Epithelial cell of proximal tubule (primary cell): ENCODE measurements at places on chromosomes 11 and 22. TPM values are rescaled to one million over a fixed set of nuclear protein-coding genes. Genes with fewer than 3 reads are reported as not detected.

DNA sequence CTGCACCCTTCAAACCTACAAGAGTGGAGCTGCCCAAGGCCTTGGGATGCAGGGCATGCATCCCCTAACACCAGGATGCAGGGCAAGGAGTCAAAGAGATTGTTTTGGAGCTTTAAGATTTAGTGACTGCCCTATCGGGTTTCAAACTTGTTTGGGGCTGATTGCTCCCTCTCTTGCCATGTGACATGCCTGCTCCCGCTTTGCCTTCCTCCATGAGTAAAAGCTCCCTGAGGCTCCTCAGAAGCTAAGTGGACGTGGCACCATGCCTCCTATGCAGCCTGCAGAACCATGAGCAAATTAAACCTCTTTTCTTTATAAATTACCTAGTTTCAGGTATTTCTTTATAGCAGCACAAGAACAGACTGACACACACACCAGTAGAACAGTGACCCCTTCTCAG is 15.8 kb upstream of the CSF2RB start:
- DNase-seq = no peak

Gene PAMR1
- total RNA-seq = 0.06 and 0.22 TPM in 2 replicates

DNA sequence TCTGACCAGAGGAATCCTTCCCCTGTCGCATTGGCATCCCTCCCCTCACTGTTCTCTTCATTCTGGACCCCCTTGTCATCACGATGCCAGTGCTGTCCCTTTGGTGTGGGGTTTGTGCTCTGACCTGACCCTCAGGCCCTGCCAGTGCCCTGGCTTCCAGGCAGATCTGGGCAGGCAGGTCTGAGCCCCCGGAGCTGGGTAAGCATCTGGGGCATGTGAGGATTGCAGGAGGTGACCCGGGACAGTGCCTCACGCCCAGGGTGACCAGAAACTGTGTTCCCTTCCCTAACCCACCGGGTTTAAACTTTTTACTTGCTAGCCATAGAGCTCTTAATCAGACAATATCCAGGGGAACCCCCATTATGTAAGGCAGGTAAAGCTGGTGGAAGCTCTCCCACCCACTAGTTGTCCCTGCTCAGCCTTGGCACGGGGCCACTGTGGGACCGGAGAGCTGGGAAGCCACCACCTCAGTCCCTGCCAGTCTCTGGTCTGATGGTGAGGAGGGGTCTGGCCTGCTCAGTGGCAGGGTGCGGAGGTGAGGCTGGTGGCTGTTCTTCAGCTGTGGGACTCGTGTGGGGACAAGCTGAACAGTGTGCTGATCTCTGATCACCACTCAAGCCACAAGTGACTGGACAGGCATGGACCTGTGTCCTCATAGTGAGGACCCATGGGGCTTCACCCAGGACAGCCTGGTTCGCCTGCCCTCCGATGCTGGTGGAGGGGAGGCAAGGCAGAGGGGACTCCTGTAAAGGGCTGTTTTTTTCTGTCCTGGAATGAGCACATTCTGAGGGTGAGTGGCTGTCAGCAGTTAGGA is 38.0 kb downstream of the BCR start:
- no peak for DNase-seq

DNA sequence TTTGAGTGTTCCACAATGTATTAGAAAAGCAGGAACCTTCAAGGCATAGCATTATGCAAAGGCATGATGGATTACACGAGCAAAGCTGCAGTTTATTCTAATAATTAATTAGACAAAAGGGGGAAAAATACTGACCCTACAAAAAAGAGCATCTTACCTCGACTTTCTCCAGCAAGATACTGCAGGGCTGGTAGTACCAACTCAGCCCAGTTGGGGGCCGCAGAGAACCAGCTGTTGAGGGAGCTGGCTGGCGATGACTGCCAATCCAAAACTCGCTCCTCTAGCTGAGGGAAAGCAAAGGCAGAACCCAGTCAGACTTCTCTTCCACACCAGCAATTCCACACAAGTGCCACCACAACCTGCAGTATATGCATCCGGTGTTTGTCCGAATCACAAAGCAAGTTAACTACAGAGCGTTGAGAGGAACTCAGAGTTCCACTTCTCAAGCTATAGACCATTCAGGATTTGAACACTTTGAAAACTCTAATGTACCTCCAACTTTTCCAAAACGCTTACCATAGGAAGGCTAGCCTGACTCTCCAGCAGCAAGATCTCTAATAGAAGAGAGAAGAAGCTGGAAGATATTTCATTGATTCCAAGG is 13.7 kb downstream of the NFRKB start:
- DNase-seq = no peak

DNA sequence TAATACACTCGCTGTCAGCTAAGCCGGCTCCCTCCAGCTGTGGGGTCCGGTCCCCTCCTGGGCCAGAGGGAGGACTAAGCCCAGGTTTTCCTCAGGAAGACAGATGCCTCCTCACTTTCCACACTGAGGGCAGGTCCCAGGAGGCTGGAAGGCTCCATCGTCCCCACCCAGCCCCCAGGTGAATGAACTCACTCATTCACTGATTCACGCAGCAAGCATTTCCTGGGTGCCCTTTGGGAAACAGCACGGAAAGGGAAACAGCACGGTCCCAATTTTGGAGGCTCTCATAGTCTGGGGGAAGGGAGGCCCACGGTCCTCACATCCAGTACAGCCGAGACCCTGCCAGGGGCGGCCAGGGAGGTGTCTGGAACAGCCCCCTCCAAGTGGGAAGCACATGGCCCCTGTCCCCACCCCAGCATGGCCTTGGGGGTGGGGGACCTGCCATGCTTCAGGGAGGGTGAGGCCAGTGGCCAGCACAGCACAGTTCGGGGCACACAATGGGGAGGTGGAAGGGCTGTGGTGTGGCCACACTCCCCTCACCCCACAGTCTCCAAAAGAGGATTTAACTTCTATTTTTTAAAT is 9.3 kb upstream of the TH start:
- DNase-seq = no peak

DNA sequence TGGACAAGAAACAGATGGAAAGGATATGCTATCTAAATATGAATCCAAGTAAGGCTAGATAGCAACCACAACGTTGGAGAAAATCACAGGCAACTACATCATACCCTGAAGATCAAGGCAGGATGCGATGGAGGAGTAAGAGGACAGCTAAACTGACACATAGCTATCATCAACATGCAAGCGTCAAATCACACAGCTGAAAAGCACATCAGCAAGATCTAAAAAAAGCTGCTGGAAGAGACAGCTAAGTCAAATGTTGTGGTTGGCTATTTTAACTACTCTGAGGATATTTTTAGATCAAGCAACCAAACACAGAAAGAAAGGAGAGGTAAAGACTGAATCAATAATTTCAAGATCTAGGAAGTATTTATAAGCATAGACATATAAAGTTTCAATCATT is 466.9 kb downstream of the BRD1 start:
- no peak for DNase-seq

GRCh38 chr22:27388090-27388600 is 413.4 kb downstream of the MN1 start:
- DNase-seq = no peak

DNA sequence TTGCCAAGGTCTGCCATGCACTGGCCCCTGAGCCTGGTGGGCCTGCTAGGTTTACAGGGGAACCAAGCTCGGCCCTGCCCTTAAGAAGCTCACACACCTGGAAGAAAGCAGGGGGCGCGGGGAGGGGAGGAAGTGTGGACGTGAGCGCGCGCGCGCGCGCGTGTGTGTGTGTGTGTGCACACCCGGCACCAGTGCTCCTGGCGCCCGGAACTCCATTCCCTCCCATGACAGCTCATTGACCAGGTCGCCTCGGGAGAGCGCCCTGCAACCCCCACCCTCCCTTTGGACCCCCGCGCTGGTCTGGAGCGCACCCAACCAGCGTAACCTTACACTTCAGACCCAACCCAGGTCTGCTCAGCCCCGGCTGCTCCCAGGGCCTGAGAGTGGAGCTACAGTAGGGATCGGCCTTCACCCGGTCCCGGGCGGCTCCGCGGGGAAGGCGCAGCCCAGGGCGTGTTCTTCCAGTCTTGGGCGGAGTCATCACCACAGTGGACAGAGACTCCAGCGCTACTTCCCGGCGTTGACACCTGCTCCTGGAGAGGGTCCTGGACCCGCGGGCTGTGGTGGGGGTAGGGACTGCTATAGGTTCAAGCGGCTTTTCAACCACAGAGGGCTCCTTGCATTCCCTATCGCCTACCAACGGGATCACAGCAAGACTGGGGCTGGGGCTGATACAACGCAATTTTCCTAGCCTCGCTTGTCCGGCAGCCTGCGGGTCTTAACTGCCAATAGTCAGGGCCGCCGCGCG is 1.5 kb downstream of the GALNT18 start:
- DNase-seq = no peak

Gene C22orf42
- total RNA-seq = not detected in 2 replicates

GRCh38 chr11:112882494-112883381 is 78.5 kb upstream of the NCAM1 start:
- DNase-seq = no peak

GRCh38 chr22:45504373-45505341 is 2.0 kb downstream of the FBLN1 start:
- no peak for DNase-seq

DNA sequence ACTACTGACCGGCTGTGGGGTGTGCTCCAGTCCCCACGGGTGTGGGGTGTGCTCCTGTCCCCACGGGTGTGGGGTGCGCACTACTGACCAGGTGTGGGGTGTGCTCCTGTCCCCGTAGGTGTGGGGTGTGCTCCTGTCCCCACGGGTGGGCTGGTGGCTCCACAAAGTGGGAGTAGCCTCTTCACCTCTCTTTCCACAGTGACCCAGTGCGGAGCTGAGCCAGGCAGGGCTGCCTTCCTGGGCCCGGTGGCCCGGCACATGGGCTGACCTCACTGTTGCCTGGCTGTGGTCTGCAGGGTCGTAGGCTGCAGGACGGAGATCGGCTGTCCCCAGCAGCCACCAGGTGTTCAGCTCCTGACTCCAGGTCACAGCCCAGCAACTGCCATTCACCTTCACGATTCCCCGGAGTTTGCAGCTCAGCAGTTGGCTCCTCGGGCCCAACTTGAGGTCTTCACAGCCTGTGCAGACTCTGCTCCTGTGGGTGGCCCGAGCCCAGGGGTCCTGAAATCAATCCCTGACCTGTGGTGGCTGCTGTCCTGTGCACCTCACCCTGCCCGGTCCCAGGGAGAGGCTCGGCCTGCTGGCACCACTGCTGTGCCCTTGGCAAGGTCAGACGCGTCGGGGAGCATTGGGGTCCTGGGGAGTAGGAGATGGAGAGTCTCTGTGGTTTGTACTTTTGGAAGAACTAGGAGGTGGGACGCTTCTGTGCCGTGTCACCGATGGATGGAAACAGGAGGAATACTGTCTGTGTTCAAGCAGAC is 414.3 kb downstream of the TBC1D22A start:
- no peak for DNase-seq

GRCh38 chr22:32199341-32199740 is 5.5 kb downstream of the RFPL2 start:
- DNase-seq = no peak

- DNase-seq = no peak
Measured at GRCh38 chr11:65615950-65616574, 486 bp downstream of the PCNX3 start.

DNA sequence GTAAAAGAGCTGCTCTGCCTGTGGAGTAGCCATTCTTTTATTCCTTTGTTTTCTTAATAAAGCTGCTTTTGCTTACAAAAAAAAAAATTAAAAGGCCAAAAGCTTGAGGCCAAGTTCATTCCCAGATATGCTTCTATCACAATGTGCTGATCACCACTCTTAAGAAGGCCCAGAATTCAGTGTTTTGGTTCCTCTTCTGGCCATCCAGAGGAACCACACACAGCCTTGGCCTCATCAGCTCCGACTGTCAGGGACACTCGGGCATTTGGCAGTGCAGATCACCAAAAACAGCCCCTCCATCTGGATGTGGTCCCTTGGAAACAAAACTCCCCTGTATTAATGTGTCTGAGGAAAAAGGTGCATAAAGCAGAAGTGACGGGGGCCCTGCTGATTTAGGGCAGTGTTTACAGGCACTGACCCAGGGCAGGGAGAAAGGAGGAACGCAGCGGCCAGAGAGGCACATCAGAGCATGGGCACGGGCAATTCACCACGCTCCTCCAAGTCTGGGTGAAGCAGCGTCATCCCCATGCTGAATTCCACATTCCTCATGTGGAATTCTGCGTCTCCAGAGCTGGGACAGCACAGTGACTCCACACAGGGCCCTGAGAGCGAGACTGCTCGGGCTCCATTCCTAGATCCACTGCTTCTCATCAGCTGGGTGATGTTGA is 17.7 kb downstream of the POLDIP3 start:
- no peak for DNase-seq

GRCh38 chr11:10797001-10797400 is 11.7 kb downstream of the EIF4G2 start:
- no peak for DNase-seq

GRCh38 chr11:45646275-45646927 is 19.0 kb downstream of the CHST1 start:
- DNase-seq = no peak

Gene GDPD4
- not detected in 2 replicates for total RNA-seq

GRCh38 chr11:72389116-72389515 is 45.2 kb downstream of the CLPB start:
- no peak for DNase-seq

Gene TRPM5
- not detected in 2 replicates for total RNA-seq

Gene RPLP2
- 663 and 837 TPM in 2 replicates for total RNA-seq

GRCh38 chr11:72771507-72771906 is 19.3 kb upstream of the ARAP1 start:
- no peak for DNase-seq

Gene DDTL
- total RNA-seq = 2.1 TPM in 1 of 2 replicates, not detected in the other

DNA sequence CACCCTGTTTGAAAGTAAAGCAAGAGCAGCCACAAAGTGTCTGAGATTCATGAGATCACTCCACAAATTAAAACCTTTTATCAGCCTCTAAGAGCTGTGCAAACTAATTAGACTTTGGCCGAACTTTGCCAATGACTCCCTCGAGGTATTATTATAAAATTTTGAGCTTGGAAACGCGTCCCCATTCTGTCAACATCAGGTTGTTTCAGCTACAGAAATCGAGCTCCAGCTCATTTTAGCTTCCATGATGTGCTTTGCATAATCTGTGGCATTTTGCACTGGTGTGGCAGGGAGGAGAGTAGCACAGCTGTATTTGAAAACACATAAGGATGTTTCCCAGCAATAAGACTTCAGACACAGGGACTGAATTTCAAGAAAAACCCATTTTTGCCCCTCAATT is 872.2 kb downstream of the NTM start:
- no peak for DNase-seq

DNA sequence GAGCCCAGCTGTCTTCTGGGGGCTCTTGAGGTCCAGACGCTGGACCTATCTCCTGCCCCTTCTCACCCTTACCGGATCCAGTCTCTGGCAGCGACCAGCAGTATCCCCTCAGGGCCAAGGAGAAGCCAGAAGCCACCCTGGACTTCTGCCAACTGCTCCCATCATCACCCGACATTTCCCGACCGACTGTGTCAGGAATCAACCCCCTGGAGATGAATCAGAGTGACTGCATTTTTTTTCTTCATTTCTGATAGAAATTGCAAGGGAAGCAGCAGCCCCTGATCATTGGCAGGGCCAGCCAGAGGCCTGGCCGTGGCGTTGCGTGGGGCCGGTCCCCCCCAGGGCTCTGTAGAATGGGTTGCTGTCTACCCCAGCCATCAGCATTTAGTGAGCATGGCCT is 5.2 kb upstream of the LIF start:
- DNase-seq = no peak
